Ascending aorta (tissue), 2 donors: ENCODE measurements at places on chromosomes 1 and 21.

DNA sequence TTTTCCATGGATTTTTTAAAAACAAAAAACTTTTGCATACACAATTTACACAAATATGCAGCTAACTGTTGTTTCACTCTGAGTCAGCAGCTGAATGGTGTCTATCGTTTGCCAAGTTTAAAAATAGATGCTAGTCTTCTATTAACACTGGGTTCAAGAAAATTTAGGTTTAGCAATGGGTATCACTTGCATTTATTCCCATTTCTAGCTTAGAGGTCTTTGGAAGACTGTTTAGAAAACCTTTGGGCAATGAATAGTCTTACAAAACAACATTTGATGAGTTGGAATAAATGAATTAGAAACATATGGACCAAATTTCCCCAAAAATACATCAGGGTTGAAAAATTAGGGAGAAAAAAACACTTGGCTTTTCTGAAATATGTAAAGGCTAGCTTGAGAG, 165.8 kb downstream of the LYPLAL1 start:
- DNase-seq = no peak
- no peaks in the 10 kb centered on the region for H3K36me3 ChIP-seq
- no peak overlapping the region for H3K4me3 ChIP-seq
- H3K27ac ChIP-seq = no peak overlapping the region

DNA sequence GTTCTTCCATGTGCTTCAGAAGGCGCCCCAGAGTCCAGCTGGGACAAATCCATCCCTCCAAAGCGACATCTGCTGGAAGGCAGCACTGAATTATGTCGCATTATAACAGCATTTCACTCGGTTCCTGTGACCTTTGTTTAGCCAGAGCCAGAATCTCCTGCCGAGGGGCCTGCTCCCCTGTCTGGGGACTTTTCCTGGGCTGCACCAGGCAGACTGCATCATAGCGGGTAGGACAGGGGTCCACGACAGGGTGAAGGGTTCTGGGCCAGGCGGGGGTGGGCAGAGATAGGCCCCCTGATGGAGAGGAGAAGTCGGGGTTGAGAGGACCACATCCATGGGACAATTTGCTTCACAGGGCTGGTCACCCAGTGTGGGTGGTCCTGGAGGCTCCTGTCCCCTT, 276.9 kb downstream of the MATN1 start:
- H3K36me3 ChIP-seq = no peaks in the 10 kb centered on the region
- H3K27me3 ChIP-seq = no peaks in the 10 kb centered on the region
- no peak overlapping the region for H3K4me3 ChIP-seq
- no peak overlapping the region for H3K27ac ChIP-seq
- H3K4me1 ChIP-seq = no peaks in the 10 kb centered on the region

GRCh38 chr1:56995414-56996100, 29.7 kb upstream of the C8B start:
- H3K27me3 ChIP-seq = no peaks in the 10 kb centered on the region
- H3K36me3 ChIP-seq = no peaks in the 10 kb centered on the region
- H3K4me3 ChIP-seq = no peak overlapping the region
- no peak overlapping the region for H3K27ac ChIP-seq

DNA sequence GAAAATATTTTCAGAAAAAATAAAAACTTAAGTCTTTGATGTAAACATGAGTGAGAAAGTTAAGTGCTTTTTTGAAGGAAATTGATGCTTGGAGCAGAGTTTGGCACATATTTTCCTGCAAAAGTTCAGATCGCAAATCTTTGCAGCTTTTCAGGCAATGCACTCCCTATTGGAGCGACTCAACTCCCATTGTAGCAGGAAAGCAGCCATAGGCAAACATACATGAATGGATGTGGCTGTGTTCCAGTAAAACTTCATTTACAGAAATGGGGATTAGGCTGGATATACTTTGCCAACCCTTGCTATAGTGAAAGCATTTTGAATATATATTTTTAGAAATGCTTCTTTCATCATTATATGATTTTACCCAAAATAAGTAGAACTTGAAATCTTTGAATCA, 8.1 kb downstream of the AGL start:
- H3K4me3 ChIP-seq = no peak overlapping the region
- H3K27me3 ChIP-seq = no peaks in the 10 kb centered on the region
- no peaks in the 10 kb centered on the region for H3K4me1 ChIP-seq
- no peak for DNase-seq

DNA sequence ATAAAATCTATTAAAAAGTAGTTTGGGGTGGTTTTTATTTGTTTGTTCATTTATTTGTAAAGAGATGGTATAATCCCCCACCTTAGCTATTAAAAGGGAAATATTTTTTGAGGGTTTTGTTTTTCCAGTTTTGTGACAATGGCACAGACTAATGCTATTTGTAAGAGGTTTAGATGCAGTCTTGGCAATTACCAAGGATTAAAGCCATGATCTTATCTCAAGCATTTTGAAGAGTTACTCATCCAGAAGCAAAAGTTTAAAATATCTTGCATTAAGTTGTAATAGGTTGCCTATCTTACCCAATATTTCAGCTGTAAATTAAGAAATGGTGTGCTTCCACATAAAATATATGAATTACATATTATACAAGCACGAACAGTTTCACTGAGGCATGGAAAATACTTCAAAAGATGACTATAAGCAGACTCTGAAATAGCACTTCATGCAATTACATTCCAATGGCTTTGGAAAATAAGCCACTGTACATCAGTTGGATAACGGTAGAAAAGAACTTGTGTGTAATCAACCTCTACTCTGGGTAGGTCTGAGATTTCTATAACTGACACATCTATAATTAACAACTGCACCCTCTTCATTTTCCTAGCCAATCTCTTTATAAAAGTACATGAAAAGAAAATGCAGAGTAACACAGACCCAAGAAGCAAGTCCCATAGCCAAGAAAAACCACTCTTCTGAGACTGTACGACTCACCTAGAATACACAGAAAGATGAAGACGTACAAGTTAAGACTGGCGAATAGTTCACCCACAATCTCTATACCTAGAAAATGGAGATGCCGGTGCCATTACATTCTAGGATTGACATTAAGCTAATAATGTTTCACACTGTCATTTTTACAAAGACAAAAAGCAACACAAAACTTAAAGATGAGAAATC, 95.2 kb downstream of the PTPN14 start:
- no peaks in the 10 kb centered on the region for H3K36me3 ChIP-seq
- H3K27me3 ChIP-seq = no peaks in the 10 kb centered on the region
- H3K4me3 ChIP-seq = no peak overlapping the region
- DNase-seq = no peak
